CD4-positive, alpha-beta T cell treated with Interleukin-6 at 100 ng/mL for 8 hours (primary cell): ENCODE measurements at places on chromosomes 1 and 21.

DNA sequence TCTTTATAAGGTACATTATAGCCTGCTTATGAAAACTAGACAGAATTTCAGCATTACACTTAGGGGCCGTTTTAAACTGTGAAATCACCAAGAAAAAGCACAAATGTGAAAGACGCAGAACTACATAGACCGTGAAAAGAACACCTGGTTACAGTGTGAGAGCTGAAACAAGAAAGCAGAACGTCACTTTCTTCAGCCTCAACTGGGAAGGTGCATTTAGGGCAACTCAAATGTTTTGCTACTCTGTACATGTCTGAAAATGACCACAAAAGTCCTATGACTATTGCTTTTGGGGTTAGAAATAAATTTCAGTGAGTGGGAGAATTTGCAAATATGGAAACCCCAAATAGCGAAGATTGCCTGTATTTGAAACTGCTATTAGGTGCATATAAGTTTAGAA, 268.7 kb downstream of the OLFM3 start:
- no peak for DNase-seq

GRCh38 chr1:85628791-85629531, 48.4 kb downstream of the CCN1 start:
- DNase-seq = no peak

- DNase-seq = no peak
These were observed 213.7 kb downstream of the PBX1 start for GRCh38 chr1:164772635-164773034.

GRCh38 chr1:193676996-193677549, 490.7 kb upstream of the B3GALT2 start:
- no peak for DNase-seq

DNA sequence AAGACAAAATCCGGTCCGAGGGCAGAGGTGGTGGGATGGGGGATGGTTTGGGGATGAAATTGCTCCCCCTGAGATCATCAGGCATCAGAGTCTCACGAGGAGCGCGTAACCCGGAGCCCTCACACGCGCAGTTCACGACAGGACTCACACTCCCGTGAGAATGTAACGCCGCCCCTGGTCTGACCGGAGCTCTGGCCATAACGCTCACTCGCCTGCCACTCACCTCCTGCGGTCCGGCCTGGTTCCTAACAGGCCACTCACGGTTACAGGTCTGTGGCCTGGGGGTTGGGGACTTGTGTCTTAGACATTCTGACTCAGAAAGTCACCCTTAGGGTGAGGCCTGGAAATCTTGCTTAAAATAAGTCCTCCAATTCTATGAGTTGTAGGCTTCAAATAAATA, 19.8 kb downstream of the MAP1LC3C start:
- no peak for DNase-seq

DNA sequence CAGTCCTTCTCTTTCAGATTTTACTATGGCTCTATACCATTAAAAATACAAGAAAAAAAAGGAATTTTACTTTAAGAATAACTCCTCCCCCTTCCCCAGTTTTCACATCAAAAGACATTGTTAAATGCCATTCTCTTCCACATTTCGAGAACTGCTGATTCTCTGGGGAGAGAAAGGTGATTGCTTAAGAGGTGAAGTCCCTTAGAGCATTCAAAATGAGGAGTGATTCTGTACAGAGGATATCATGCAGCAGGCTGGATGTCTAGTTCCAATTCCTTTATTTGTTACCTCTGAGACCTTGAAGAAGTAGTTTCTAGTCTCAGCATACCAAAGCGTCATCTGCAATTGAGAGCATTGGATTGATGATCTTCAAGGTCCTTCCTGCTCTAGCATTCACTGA, 46.9 kb downstream of the FMO3 start:
- no peak for DNase-seq

GRCh38 chr1:16349847-16350406, 2.4 kb downstream of the FBXO42 start:
- DNase-seq = no peak

DNA sequence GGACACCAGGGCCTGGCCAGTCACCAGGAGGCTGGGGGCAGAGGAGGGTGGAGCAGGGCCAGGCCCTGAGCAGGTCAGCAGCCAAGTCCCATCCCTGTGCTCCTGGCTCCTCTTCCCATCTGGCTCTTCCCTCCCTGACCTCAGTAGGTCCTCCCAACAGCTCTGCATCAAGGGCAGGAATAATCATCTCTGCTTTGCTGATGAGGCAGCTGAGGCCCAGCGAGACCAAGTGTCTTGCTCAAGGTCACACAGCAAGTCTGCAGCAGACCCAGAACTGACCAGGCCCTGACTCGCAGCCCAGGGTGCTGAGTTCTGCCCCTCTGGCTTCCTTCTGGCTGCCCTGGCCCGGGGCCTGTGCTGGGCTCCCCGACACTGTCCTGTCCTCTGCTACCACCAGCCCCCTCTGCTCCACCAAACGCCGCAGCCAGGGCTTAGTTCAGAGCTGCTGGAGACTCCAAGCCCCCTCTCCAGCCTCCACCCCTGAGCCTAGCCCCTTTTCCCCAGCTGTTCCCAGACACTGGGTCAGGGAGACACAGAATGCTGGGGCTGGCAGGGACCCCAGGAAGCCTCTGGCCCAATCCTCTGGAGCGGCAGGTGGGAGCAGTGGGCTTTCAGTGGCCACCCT, 224.9 kb downstream of the PTPRU start:
- no peak for DNase-seq

DNA sequence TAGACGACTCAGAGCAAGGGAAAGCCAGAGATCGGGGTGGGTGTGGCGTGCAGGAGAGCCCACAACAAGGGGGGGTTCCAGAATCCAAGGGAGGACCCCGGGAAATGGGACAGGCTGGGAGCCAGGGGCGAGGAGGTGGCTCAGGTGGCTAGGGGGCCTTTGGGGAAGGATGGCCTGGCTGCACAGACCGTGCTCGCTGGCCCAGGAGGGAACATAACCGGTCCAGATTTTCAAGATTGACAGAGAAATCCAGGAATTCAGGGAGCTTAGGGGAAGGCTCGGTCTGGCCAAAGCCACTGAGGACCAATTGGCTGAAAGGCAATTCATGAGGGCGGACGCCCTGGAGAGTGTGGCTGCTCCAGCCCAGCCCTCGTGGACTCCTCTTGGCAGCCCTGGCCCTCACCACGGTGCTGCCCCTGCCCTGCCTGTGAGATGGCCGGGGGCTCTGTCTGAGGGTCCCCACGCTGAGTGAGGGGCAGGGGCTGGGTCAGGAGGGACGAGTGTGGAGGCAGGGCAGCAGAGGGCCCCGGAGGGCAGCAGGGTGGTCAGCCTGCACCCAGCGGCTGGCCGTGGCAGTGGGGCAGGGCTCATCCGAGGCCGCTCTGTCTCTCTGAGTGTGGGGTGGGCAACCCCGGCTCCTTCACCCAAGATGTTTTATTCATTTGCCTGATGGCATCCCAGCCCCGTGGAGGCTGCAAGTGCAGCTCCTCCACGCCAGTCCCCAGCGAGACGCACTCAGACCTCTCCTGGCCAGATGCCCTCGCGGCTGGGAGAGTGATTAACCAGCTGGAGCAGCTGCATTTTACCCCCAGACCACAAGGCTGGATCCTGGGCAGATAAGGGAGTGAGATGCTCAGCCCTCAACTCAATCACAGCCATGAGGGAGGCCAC, 5.6 kb upstream of the LRRC3 start:
- no peak for DNase-seq

DNA sequence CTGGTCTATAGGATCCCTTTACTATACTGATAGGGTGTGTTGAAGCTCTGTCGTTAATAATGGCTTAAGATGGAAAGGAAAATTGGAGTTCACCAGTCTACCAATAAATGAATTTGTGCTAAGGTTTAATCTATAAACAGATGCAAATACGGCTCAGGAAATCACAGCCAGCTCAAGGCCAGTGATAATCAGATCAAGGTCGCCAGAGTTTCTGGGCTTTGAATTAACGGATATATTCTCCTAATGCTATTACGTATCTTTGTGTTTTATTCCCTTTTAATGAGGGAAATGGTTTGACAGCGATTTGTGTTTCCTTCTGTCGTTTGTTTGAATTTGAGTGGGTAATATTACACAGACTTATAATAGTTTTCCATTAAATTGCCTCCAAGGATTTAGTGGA, 279.6 kb downstream of the BACH1 start:
- DNase-seq = no peak

DNA sequence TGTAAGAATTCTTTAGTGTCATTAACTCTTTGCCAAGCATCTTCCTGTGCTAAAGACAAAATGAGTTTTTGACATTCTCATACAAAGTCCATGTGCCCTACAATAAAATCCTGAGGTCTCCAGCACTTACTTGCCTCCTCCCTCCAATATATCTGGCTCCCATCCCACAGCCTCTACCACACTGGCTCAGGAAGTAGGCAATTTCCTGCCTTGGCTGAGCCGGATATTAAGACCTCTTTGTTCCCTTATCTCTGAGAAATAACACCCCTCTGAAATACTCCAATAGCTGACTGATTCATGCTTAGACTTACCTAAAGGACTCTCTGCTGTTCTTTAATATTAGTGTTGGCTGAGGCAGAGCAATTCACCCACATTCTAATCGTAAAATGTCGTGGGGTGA, 37.6 kb upstream of the GORAB start:
- DNase-seq = no peak

DNA sequence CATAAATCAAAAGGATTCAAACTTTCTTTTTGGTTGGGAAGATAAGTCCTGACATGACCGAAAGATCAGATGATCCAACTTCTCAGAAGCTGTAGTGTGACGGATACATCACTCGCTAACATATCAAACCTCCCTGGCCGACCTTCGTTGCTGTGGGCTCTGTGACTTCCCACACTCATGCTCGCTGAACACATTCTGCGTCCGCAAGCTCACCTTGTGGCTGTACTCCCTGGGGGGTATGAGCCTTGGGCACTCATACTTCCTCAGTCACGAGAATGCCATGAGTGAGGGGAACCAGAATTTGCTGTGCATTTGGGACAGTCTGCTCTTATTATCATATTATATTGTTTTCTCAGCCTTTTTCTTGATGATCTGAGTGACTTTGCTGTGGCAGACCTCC, 105.4 kb downstream of the RWDD3 start:
- DNase-seq = no peak

DNA sequence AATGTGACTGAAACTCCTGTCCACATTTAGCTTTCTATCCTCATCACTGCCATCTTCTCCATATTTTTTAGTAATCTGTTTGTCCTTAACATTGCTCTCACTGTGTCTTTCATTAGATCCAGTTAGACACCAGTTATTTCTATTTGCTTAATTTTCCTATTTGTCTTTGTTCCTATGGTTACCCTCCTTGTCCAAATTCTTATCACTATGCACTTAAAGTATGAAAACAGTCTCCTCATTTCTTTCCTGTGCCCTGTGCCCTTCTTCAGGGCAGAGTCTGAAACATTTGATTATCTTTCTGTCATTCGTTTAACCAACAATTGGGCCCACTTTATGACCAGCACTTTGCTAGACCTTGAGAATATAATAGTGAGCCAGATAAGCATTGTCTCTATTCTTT, 64.2 kb downstream of the SLC30A7 start:
- DNase-seq = no peak

GRCh38 chr1:96588416-96588995, 133.1 kb upstream of the PTBP2 start:
- no peak for DNase-seq

DNA sequence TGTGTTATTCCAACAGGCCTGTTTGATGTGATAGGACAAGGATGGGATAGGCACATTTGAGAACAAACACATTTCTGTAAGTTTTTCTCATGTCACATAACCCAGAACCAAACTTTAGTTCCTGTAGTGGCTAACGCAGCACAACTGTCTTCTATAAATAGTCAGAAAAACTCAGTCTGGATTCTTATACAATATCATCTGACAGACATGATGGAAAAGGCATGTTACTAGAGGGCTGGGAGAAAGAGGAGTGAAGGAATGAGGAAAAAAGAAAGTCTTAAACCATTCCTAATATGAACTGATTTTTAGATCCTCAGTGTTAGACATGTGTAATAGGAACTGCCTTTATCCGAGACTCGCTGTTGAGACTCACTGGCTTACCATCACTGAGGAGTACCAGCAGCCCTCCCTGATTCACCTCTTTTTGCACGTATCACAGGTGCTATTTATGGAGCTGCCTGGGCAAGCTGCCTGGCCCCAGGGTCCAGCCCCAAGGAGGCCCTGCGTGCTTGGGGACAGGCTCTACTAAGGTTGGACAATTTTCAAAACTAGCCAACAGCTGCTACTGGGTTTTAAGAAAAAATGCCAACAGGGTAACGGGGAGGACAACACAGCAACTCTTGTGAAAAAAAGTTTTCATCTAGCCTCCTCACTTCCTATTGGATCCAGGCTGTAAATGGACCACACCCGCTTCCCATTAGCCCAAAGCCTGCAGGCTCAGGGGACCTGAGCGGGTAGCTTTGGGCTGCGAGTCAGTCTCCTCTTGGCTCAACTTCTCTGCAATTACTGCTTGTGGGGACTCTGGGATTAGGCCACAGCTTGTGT, 30.7 kb upstream of the SERBP1 start:
- no peak for DNase-seq

DNA sequence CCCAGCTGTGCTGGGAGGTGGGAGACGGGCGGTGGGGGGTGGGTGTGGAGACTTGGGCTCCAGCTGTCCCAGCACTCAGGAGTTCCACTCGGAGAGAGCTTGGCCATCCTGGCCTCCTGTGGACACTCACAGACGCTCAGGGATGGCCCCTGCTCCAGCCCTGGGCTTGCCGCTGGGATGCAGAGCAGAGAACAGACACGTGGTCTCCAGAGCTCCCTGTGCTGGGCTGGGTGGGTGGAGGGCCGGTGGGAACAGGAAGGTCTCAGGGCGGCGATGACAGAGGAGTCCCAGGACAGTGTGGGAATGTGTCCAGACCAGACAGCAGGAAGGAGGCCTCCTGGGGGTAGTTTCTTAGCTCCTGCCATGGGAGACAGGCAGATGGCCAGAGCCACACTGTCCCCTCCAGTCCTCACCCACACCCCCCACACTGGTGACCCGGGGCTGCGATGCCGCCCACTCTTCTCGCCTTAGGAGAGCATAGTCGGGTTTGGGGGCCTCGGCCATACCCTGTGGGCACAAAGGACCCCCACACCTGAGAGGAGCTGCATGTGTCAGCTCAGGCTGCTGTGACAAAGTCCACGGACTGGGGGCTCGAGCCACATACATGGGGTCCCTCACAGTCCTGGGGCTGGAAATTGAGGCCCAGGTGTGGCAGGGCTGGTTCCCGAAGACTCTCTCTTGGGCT, 2.0 kb downstream of the KRTAP10-9 start:
- no peak for DNase-seq

- DNase-seq = no peak
These were observed 10.8 kb downstream of the SCNN1D start for GRCh38 chr1:1291023-1291528.

DNA sequence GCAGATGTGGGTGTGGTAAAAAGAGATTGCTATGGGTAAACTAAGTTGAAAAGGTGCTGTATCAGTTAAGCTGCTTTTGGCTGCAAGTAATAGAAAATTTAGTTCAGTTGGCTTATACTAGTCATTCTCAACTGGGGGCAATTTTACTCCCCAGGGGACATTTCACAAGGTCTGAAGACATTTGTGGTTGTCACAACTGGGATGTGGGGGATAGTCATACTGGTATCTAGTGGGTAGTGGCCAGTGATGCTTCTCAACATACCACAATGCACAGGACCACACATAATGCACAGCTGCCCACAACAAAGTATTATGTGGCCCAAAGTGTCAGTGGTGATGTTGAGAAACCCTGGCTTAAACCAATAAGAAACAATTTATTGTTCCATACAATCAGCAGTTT, 31.4 kb downstream of the SERTAD4 start:
- DNase-seq = no peak
